ENCODE measurements at places on chromosomes 3 and 15.
A peak's percentile ranks its signal among the peaks of the same experiment; 100 is the strongest.

- no peak for DNase-seq
These were observed 21.2 kb upstream of the SMAD3 start for GRCh38 chr15:67043939-67044771.

DNA sequence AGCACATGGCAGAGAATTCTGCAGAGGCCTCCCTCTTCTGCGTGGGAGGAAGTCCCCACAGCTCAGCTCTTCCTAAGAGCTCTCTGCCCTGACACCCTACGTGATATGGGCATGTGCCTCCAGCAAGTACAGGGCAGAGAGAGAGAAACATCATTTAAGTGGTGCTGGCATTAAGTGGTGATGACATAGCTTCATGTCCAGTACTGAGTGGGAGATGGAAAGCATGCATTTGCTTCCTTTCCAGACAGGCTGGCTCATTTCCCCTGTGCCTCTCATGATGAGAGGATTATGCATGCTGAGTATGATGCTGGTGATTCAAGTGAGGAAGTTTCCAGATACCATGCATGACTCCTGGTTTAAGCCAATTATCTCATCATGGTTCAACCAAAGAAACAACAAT is 26.9 kb downstream of the BFSP2 start:
- DNase-seq: no peak

- DNase-seq: no peak
These were observed 56.9 kb downstream of the LRCH3 start for GRCh38 chr3:197847866-197848401.

GRCh38 chr3:162865466-162865865 is 1368.9 kb downstream of the OTOL1 start:
- DNase-seq: no peak

- DNase-seq: no peak
These were observed 13.3 kb downstream of the DNAJB11 start for GRCh38 chr3:186583831-186584230.

DNA sequence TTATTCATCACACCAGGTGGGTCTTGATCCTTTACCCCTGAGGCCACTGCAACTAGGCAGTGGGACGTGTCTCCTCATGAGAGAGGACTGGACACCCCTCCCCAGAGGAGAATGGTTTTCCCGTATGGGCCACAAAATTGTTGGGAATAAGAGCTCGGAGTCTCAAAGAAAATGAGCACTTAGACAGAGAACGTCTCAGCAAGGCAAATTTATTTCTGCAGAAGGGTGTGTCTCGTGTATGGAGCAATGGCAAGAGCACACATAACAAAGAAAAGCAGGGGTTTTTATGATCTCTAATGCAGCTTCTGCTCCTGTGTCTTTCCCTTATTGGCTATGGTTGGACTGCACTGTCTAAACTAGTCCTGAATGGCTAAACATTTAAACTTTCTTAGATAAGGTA is 803.5 kb downstream of the PLOD2 start:
- DNase-seq: no peak

DNA sequence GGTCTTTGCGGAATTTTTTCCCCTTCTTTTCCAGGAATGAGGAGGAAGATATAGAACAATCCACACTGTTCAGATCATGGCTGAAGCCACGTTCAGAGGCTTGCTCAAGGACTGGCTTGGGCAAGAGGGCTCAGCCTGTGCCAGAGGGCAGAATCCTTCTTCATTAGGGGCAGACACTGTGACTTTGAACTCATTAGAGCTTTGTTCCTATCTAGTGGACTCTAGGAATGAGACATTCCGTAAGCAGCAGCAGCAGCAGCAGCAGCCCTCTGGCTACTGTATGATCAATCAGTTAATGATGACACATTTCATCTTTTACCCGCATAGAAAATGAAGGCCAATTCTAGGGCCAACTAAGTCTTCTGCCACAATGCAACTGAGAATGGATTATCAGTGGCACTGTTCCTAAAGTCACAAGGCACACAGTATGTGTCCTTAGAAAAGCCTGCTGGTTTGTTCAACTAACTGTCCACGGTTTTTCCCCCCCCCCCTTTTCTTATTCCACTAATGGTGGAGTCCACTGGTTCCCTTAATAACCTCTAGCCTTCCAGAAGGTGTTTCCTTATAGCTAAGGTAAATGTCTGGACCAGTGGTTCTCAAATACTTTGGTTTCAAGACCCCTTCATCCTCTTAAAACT is 1.7 kb upstream of the RAB8B start:
- no peak for DNase-seq

DNA sequence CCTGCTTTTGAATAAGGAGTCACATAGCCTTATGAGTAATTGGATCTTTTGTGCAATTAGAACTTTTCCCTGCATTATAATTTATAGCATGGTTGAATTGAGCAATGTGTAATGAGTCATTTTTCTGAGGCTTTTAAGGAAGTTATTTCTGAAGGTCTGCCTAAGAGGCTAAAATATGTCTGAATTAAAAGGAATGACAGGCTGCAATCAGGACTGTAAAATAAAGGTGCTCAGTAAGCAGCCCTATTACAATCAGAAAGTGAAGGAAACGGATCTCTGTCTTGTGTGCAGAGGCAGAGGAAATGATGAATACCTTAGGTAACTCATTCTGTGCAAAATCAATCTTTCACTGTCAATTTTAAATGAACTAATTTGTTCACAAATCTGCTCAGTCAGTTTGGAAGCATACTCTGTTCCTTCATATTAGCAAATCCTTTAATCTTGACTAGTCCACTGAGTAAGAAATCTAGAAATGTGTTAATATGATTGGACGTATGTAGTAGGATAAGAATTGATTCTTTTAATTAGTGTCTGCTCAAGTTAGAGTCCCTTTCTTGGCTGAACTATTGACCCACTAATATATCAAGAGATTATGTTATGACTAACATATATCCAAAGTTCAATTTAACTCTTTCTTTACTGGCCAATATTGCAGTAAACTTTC is 290.1 kb downstream of the ZIC1 start:
- DNase-seq: no peak

GRCh38 chr15:98935736-98936135 is 71.9 kb downstream of the PGPEP1L start:
- DNase-seq: no peak

- no peak for DNase-seq
These were observed 99.5 kb downstream of the POLR2M start for GRCh38 chr15:57806003-57806402.

- no peak for DNase-seq
These were observed 284.5 kb upstream of the SEMA6D start for GRCh38 chr15:47432826-47433225.

GRCh38 chr3:175731543-175731942 is 872.4 kb downstream of the NAALADL2 start:
- DNase-seq: no peak

DNA sequence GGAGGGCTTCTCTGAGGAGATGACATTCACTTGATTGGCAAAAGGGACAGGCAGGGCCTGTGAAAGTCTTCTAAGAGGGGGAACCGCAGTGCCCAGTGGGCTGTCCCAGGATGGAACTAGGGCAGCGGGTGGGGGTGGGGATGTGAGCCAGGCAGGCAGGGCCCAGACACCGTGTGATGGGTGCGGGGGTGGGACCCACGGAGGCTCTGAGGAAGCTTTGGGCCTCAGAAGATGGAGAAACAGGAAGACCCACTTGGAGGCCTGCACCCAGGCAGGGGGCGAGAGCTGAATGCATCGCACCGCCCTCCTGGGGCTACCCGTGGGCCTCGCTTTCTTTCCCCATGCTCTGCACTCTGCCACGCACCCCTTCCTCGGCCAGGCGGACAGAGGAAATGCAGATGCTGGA is 32.9 kb upstream of the ACAD9 start:
- no peak for DNase-seq

DNA sequence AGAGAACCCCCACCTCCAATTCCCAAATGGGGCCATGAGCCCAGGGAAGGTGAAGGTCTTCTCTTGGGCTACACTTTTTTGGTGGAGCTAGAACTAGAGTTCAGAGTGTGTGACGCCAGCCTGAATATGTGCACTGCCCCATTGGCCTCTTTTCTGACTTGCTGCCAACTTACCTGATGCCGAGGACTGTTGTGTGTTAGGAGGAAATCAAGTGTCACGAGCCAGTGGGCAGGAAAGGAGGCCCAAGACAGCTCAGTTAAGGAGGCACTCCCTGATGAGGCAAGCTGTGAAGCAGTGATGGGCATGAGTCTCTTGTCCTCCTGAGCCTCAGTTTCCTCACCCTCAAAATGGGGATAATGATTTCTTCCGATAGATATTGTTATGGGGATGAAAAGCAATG is 107.8 kb downstream of the ANP32A start:
- DNase-seq: no peak

- DNase-seq: no peak
These were observed 98.2 kb upstream of the AGTR1 start for GRCh38 chr3:148599481-148599880.

DNA sequence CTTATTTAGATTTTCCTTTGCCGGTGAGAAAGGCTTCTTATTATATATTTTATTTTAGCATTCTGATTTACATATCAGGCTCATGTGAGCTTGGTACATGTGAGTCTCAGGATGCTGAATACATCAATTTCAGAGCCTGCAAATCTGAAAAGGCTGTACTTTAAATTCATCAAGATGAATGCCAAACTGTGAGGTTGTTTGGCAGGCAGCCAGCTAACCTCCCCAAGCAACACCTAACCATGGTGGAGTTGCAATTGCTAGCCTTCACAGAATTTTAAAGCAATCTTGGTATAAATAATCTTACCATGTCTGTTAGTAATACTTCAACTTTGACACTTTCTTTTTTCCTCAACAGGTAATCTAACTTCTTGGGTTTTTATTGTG is 252.5 kb downstream of the CDIN1 start:
- DNase-seq: no peak

DNA sequence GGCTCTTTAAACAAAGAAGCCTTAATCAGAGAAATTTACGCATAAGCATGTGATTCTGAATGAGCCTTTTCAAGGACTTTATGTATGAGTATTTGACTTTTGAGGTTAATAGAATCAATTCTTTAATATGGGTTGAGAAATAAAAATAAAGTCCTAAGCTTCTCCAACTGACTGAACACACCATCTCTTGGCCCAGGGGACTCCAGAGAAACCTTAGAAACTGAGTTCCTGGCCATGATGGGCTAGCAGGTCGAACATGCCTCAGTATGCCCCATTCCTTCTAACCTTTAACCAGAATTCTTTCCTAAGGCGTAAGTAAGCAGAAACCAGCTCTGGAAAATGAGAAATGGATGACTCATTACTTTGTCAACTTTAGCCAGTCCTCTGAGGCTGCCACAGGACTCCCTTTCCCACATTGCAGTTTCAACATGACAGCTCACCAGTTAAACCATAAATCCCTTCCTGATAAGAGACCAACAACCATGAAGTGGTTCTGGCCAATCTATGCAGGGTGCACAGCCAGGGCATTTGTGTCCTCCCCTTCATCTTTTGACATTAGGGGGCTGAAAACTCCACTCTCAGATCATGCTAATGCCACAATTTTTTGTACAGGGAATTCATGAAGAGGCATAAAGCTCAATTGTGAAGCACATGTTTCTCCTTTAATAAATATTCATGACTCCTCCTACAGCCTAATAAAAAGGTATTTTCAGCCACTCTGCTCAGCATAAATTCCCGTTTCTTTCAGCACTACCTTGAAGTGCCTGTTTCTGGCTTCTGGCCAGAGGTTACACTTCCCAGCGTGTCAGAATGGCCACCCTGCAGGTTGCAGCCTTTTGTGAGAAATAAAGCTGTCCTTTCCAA is 33.3 kb downstream of the TM4SF18 start:
- DNase-seq: no peak

DNA sequence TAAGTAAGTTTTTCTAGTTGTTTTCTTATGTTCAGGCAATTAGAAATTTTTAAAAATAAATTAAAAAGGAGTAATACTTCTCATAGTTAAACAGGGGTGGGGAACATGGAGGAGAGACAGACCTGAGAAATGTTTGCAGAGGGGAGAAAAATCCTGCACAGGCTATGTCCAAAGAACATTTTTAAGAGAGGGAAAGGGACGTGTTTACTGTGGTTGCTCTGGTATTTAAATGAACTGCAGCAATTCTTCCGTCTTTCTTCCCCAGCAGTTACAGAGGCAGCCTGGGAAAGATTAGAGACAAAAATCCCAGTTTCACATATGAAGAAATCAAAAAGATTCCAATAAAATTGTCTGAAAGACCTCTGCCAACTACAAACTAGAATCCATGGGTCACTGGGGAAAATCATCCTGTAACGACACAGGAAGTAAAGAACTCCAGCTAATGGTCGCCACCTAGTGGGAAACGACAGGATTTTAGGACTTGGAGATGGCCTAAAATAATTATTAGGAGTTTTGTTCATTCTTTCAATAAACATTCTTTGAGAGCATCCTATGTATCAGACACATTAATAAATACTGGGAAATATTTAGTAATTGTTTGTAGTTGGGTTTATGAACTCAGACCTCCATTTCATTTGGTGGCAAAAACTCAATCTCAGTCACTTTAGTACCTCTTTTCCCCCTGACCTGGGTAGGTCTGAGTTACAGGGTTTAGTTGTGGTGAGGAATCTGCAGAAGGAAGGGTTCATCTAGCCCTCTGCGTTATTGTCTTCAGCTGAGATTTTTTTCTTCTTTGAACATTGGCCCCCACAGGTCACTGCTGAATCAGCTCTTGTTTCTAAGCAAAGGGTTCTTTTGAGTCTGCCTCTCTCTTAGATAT is 69.9 kb upstream of the GOLIM4 start:
- DNase-seq: peak; percentile 44
